ENCODE measurements at places on chromosomes 4 and X. TPM values are rescaled to one million over a fixed set of nuclear protein-coding genes. Genes with fewer than 3 reads are reported as not detected.
A peak's percentile ranks its signal among the peaks of the same experiment; 100 is the strongest.

Gene MAGEB2
- not detected for total RNA-seq

Gene SRPK3
- 2.2 TPM for total RNA-seq

Gene TCEAL5
- total RNA-seq: not detected

Gene BMPR1B
- 19.7 TPM for total RNA-seq

Gene DRD5
- not detected for total RNA-seq

Gene CTAG1A
- total RNA-seq: not detected

Gene SORCS2
- 5.0 TPM for total RNA-seq

Gene GPR119
- not detected for total RNA-seq

- H3K4me3 ChIP-seq: no peak overlapping the region
- H3K4me1 ChIP-seq: no peaks in the 10 kb centered on the region
- DNase-seq: no peak
- no peaks in the 10 kb centered on the region for H3K36me3 ChIP-seq
- no peaks in the 10 kb centered on the region for H3K27me3 ChIP-seq
- no peak overlapping the region for H3K27ac ChIP-seq
Observed at GRCh38 chr4:14167876-14168510, 540.5 kb upstream of the BOD1L1 start.

DNA sequence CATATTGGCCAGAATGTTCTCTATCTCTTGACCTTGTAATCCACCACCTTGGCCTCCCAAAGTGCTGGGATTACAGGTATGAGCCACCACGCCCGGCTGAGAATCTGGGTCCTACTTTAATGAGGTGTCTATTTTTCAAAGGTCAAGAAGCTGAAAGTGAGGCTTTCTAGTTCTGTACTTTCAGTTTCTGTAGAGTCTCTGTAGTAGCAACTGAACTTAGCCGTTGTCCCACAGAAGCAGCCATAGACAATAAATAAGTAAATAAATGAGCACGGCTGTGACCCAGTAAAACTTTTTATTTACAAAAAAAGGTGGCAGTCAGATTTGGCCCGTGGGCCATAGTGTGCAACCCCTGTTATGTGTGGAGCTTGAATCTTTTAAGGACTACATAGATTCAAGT, 92.0 kb downstream of the FNIP2 start:
- no peak for DNase-seq
- H3K27me3 ChIP-seq: no peaks in the 10 kb centered on the region
- H3K4me3 ChIP-seq: no peak overlapping the region
- H3K4me1 ChIP-seq: peaks cover 2% of the 10 kb centered on the region
- no peak overlapping the region for H3K27ac ChIP-seq

- DNase-seq: no peak
Observed at GRCh38 chr4:99043346-99043745, 45.2 kb downstream of the ADH5 start.

DNA sequence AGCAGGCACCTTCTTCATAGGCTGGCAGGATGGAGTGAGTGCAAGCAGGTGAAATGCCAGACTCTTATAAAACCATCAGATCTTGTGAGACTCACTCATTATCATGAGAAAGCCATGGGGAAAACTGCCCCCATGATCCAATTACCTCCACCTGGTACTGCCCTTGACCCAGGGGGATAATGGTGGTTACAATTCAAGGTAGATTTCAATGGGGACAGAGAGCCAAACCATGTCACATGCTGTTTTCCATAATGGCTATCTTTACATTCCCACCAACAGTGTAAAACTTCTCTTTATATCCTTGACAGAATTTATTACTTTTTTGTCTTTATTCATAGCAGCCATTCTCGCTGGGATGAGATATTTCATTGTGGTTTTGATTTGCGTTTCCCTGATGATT, 663.0 kb upstream of the AGA start:
- H3K27me3 ChIP-seq: no peaks in the 10 kb centered on the region
- no peaks in the 10 kb centered on the region for H3K36me3 ChIP-seq
- no peak for DNase-seq

DNA sequence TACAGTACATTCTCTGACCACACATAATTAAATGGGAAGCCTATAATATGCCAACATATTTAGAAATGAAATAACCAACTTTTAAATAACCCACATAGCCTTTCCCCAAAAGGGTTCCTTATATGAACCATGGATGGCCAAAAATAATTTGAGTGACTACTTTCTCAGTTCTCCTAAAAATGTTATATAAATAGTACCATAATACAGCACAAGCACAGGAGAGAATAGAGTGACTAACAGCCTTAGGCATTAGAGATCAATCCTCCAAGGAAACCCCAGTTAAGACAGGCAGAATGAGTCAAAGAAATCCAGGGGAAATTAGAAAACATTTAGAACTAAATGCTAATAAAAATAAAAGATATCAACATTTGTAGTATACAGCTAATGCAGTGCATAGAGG, 50.2 kb downstream of the ANKRD17 start:
- H3K27me3 ChIP-seq: no peaks in the 10 kb centered on the region
- no peaks in the 10 kb centered on the region for H3K36me3 ChIP-seq
- no peak for DNase-seq
- H3K4me3 ChIP-seq: no peak overlapping the region
- peaks cover 17% of the 10 kb centered on the region for H3K4me1 ChIP-seq
- H3K27ac ChIP-seq: no peak overlapping the region

DNA sequence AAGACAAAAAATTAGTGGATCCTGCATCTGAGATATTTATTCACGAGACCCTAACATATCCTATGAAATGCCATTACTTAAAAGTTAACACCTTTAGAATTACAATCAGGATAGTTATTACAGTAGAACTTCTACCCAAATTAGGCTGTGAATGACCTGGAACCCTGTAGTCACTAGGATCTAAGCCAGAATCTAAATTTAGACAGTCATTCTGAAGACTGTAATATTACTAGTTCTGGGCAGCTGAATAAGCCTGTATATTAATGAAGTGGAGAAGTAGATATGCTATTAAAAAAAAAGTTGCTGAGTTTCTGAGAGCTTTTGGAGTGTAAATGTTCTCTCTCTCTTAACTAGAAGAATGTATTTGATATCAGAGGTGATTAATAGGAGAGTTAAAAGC, 67.0 kb downstream of the FAM13A start:
- H3K4me1 ChIP-seq: peaks cover 18% of the 10 kb centered on the region
- H3K4me3 ChIP-seq: no peak overlapping the region
- peak overlapping the region; percentile 37 for H3K27ac ChIP-seq

DNA sequence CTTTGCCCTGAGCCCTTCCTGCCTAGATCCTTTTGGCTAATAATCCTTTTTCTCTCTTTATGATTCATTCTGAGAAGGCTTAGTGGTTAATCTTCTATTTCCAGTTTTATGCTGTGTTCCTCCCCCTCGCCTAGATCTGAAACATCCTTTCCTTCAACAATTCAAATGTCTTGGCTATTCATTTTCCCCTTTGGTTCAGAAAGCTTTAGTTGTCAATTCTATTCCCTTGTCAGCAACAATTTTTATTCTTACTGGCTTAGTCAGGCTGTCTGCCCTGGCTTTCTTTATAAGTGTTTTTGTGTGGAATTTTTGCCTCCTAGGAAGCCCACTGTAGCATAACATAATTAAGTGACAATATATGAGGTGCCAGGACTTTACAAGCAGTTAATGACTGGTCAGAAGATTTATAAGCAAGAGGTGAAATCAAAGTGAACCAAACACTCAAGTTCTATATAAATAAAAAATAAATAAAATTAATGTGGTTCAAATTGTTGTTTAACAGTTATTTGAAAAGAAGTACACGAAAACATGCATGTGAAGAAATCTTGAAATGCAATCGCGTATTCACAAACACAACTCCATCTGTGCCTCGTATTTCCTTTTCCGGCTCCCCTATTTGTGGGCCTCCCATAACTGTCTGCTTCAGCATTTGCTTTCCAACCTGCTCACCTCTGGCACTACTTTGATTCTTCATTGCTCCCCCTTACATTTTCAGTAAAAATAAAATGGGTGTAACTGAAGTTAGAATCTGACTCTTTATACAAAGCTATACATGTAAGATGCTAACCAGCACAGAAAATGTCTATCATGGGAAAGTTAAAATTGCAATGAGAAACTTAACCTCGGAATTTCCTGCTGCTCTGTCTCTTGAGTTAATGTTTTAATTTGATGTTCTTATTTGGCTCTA, 235.4 kb downstream of the SPRY1 start:
- H3K4me3 ChIP-seq: no peak overlapping the region
- no peaks in the 10 kb centered on the region for H3K27me3 ChIP-seq
- H3K36me3 ChIP-seq: no peaks in the 10 kb centered on the region
- peaks cover 6% of the 10 kb centered on the region for H3K4me1 ChIP-seq

DNA sequence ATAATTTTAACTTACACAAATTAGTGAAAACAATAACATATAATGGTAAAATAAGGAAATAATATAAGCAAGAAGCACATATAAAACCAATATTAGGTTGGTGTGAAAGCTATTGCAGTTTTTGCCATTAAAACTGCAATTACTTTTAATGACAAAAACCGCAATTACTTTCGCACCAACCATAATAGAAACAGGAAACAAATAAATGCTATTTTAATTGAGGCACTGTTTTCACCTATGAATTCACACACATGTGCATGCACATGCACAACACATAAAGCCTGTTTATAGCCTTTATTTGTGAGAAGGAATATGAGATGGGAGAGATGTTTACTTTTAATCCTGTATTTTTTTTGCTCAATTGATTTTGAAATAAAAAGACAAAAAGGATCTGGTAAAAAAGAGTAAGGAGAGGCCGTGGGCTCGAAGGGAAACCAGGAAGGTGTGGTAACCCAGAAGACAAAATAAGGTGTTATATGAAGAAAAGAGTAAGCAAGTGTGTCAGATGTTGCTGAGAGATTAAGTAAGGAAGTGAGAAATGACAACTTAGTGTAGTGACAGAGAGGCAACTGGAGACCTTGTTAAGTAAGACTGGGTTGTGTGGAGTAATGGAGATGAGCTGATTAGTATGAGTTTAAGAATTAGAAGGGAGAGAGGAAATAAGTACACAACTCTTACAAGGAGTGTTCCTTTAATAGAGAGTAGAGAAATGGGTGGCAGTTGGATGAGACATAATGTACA, 69.0 kb downstream of the KLHL13 start:
- no peak overlapping the region for H3K4me3 ChIP-seq
- no peak for DNase-seq
- no peaks in the 10 kb centered on the region for H3K36me3 ChIP-seq
- H3K27me3 ChIP-seq: no peaks in the 10 kb centered on the region
- no peaks in the 10 kb centered on the region for H3K4me1 ChIP-seq

DNA sequence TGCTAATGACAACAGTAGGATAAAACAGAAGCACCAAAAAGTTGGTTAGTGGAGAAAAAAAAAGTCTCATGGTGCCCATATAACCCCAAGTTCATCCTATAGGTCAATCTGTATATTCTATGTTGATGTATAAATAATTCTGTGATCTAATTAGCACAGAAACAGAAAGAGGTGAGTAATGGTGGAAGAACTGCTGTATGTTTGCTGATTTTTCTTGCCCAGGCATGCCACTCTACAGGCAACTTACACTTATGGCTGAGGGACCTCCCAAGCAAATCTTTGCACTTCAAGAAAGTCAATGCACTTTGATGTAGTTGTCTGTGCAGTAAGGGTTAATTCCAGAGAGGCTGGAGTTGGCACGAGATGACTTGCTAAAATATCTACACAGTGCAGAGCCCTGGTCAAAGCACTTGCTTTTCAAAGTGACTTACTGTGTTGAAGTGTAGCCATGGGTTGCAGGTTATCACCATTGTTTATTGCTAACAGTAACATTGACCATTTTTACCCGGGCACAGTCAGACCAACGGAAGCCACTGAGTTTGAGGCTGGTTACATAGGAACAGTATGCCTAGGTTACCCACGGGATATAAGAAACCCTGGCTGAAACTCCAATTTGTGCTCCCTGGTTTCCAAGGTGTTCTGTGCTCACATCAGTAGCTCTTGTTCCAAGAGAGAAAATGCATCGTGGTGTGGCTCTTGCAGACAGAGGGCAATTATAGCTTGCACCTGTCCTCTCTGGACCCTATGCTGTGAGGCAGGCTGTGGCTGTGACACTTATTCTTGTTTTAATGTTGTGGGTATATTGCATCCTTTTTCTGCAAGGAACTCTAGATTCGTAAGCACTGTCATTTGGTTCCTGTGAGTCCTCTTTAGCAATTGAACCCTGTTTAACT, 141.3 kb upstream of the FTHL17 start:
- H3K27ac ChIP-seq: no peak overlapping the region
- H3K27me3 ChIP-seq: no peaks in the 10 kb centered on the region
- no peak for DNase-seq
- no peak overlapping the region for H3K4me3 ChIP-seq

DNA sequence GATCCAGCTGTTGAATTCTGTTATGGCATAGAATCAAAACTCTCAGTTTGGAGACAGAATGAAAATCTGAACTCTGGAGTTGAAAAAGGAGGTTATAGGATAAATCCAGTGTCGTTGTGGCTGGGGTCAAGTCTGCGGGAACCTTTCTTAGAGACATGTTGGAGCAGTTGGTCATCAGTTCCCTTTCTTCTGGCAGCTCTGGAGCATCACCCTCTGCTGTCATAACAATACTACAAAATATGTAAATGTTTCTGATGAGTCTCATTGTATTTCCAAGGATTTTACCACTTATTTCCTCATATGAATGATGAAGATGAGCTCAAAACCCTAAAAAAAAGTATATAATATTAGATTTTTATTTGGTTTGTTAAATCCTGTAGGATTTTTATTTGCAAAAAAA, 7.5 kb downstream of the TLR10 start:
- no peak overlapping the region for H3K27ac ChIP-seq
- H3K4me1 ChIP-seq: no peaks in the 10 kb centered on the region
- H3K27me3 ChIP-seq: no peaks in the 10 kb centered on the region
- H3K4me3 ChIP-seq: no peak overlapping the region
- H3K36me3 ChIP-seq: no peaks in the 10 kb centered on the region
- no peak for DNase-seq

GRCh38 chrX:20743046-20743445, 476.3 kb upstream of the RPS6KA3 start:
- no peak overlapping the region for H3K27ac ChIP-seq
- H3K27me3 ChIP-seq: no peaks in the 10 kb centered on the region
- H3K36me3 ChIP-seq: no peaks in the 10 kb centered on the region
- DNase-seq: no peak
- H3K4me1 ChIP-seq: no peaks in the 10 kb centered on the region

GRCh38 chr4:156962528-156962974, 9.0 kb downstream of the PDGFC start:
- no peak overlapping the region for H3K4me3 ChIP-seq
- no peaks in the 10 kb centered on the region for H3K36me3 ChIP-seq
- no peak for DNase-seq
- peak overlapping the region; percentile 62 for H3K27ac ChIP-seq
- H3K27me3 ChIP-seq: no peaks in the 10 kb centered on the region

DNA sequence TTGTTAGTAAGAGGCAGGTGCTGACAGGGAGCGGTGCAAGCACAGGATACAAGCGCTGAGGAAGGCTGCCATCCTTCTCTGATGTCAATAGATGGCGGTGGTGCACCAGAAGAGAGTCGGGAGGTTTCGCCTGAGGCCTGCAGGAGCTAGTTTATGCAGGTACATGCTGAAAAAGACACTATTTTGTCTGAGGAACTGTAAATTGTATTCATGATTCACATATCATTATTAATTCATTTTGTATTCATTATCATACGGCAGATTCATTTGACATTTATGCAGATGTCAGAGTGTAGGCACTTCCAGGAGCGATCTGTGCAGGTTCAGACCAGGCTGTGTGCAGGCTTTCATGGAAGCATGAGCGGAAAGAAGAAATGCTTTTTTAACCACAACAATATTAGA, 824.0 kb downstream of the STIM2 start:
- DNase-seq: no peak
- H3K4me1 ChIP-seq: no peaks in the 10 kb centered on the region
- no peaks in the 10 kb centered on the region for H3K27me3 ChIP-seq
- H3K4me3 ChIP-seq: no peak overlapping the region
- no peaks in the 10 kb centered on the region for H3K36me3 ChIP-seq

GRCh38 chrX:110600745-110601310, 194.8 kb downstream of the CHRDL1 start:
- no peak overlapping the region for H3K4me3 ChIP-seq
- H3K4me1 ChIP-seq: no peaks in the 10 kb centered on the region
- no peaks in the 10 kb centered on the region for H3K36me3 ChIP-seq
- H3K27me3 ChIP-seq: no peaks in the 10 kb centered on the region

All from esophagus muscularis mucosa (tissue), 4 donors.